RPMI8226 (cell line): ENCODE measurements at places on chromosomes 6 and 20.

GRCh38 chr20:35901678-35902544 lies 52.4 kb downstream of the SCAND1 start:
- DNase-seq: no peak

GRCh38 chr6:22904431-22904830 lies 335.1 kb downstream of the HDGFL1 start:
- DNase-seq: no peak

DNA sequence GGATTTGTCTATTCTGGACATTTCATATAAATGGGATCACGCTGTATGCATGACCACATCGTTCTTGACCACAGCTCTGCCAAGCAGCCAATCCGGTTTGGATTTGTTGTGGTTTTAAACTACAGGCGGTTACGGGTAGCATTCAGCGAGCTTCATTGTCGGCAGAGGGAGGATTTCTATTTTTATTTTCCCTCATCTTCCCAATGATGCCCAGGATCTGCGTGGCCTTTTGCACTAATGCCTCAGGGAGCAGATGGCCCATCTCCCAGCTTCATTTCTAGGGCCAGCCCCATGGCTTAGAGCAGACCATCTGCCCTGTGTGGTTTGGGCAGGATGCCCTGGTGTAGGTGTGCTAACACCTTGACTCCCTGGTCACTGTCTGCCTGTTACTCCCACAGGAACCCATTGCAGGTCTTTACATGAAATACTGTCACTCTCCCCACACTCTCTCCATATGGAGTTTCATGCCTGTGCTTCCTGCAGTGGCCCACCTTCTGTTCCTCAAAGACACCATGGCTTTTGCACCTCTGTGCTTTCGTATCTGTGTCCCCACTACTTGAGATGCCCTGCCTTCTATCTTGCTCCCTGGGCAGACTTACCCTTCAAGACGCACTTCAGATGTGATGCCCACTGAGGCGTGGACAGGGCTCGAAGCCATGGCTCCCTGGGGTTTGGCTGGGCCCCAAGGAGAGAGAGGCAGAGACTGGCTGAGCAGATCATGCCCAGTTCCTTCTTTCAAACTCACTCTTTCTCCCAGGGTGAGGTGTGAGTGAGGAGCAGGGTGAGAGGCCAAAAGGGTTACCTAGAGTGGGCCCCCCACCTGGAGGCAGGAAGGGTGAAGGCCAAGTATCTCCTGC lies 26.0 kb downstream of the SDCBP2 start:
- DNase-seq: peak; percentile 47

GRCh38 chr20:40635971-40636370 lies 53.1 kb downstream of the MAFB start:
- no peak for DNase-seq

DNA sequence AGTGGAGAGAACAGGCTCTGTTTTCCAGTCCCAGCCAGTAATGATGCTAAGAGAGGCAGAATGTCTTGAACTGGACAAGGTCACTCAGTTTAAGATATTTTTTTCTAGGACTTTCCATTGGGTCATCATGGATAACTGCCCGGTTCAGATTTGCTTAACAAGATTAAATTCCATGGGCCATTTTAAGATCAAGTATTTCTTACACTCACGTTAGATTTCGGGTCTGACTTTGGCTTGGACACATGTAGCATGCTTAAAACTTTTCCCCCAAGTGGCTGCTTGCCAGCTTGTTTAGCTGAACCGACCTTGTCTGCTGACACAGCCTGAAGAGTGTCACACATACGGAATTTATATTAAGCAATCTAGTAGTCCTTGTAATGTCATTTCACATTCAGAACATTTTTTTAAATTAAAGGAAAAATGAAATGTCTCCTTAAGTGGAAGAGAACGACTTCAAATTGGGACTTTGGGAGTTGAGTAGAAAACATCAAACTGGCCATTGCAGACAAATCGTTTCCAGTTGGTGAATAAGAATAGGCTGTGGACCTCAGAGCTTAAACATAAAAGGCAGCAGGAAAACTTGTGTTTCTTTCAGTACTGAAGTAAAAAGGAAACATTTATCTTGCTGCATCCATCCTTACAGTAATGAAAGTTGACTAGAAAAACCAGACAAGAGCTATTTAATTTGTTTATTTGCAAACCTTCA lies 29.0 kb downstream of the ARMC2 start:
- DNase-seq: no peak

- no peak for DNase-seq
Observed at GRCh38 chr6:22323848-22324247, 27.0 kb upstream of the PRL start.

DNA sequence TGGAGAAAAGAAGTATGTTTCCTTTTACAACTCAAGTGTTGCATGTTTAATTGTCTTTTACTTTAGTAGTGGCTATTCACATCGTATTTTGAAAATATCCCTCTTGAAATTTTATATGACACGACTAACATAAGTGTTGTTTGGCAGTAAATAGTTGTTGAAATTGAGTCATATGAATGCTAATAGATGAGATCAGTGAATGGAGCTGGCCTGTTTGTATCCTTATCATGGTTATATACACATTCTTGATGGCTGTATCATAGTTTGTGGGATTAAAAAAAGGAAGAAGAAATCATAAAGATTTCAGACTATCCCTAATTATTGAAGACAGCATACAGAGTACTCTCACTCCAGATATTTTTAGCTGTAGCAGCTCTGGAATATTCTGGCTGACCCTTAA lies 8.2 kb upstream of the RAE1 start:
- DNase-seq: no peak

DNA sequence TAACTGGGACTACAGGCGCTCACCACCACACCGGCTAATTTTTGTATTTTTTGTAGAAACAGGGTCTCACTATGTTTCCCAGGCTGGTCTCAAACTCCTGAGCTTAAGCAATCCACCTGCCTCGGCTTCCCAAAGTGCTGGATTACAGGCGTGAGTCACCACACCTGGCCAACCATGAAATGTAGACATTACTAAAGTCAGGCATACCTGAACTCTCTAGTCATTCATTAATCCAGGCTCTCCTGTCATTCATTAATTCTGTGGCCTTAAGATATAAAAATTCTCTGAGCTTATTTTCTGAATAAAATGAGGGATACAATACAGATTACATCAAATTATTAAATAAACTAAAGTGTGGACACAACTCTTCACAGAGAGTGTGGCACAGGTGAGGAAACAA lies 159.7 kb downstream of the GMDS start:
- DNase-seq: no peak

- peak; percentile 45 for DNase-seq
Observed at GRCh38 chr6:166097914-166098522, 69.6 kb downstream of the TBXT start.

DNA sequence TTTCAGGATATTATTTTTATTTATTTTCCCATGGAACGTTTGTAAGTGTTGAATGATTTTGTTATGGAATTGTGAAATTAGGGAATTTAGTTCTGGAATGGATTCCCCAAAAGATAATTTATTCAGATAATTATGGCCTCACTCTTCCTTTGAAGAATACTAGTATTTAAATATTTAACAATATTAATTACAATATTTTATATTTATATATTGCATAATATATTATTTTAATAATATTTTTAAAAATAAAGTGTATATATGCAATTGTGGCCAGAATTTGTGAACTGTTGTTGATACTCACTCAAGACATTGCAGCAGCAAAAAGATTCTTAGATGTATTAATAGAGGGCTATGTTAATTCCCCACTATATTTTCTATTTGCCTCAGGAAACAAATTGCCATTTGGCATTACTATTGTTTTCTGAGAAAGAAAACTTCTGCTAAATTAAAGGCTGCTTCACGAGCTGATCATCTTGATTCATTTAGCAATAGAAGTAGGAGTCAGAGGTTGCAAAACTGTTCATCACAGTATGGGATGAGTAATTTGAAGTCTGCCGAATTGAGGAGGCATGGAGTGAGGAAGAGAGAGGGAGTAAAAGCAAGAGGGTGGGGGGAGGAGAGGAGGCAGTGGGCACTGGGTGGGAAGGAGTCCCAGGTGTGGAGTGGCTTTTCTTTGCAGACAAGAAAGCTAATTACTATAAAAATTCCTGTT lies 729.2 kb downstream of the DHX35 start:
- DNase-seq: no peak

- no peak for DNase-seq
Observed at GRCh38 chr6:118123503-118124037, 216.5 kb downstream of the SLC35F1 start.

DNA sequence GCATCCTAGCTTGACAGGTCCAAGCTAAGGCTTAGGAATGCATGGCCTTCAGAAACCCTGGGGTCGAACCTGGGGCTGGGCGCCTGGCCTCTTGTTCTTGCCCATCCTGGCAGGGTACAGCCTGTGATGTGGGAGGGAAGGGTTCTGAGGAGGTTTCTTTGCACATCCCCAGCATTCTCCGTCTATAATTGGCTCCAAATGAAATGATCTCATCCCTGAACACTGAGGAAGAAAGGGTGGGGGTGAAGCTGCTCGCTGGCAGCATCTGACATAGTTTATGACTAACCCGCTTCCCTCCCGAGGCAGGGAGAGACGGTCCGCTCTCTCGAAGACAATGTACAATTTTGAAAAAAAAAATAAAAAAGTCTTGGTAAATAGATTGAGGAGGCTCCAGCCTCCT lies 67.1 kb upstream of the ZNFX1 start:
- no peak for DNase-seq
